HS-27A (cell line): ENCODE measurements at places on chromosomes 12 and 14.

GRCh38 chr12:25014961-25015360 lies 66.1 kb upstream of the BCAT1 start:
- DNase-seq: peak; percentile 60

DNA sequence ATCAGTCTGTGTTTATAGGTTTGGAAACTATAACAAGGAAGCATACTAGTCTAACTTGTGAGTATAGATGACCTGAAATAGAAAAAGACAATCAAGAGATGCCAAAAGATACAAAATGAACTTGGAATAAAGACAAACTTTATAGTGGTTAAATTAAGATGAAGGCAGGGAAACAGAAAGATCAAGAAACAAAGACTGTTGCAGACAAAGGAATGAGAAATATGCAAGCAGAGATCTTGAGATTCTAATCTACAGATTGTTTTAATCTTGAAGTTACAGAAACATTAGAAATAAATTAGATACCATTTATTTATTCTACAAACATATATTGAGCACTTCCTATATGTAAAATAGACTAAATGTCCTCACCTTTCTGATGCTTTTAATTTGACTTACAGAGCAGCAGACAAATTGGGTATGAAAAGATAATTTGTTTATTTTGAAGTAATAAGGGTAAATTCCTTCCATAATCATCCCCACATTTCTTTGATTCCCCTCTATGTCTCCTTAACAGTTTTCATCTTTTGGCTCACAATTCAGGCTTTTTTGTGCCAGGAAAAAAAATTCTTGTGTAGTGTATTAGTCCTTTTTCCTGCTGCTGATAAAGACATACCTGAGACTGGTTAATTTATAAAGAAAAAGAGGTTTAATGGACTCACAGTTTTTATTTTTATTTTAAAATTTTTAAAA lies 134.4 kb downstream of the KITLG start:
- no peak for DNase-seq

GRCh38 chr14:29897181-29897580 lies 30.5 kb downstream of the PRKD1 start:
- no peak for DNase-seq

GRCh38 chr12:124525455-124525854 lies 42.0 kb downstream of the NCOR2 start:
- no peak for DNase-seq

- DNase-seq: no peak
Measured at GRCh38 chr12:108356835-108357806, 18.0 kb upstream of the CMKLR1 start.

DNA sequence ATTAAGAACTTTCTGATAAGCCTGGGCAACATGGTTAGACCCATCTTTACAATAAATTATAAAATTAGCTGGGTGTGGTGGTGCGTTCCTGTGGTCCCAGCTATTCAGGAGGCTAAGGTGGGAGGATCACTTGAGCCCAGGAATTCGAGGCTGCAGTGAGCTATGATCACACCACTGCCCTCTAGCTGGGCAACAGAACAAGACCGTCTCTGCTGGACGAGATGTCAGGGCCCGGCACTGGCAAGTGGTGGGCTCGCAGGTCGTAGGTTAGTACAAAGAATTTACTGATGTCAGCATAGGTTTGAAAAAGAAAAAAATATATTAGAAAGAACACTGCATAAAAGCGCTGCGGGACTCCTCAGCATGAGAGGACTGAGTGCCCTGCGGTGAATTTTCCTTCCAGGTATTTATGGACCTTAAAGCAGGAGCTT lies 15.7 kb upstream of the VSIG10 start:
- DNase-seq: no peak

GRCh38 chr12:116612436-116612835 lies 53.3 kb downstream of the MAP1LC3B2 start:
- DNase-seq: no peak

DNA sequence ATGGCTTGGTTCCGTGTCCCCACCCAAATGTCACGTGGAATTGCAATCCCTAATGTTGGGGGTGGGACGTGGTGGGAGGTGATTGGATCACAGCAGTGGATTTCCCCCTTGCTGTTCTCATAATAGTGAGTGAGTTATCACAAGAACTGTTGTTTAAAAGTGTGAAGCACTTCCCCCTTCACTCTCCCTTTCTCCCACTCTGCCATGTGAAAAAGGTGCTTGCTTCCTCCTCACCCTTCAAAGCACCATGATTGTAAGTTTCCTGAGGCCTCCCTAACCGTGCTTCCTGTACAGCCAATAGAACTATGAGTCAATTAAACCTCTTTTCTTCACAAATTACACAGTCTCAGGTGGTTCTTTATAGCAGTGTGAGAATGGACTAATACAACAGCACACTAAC lies 5.3 kb upstream of the CEP128 start:
- no peak for DNase-seq

DNA sequence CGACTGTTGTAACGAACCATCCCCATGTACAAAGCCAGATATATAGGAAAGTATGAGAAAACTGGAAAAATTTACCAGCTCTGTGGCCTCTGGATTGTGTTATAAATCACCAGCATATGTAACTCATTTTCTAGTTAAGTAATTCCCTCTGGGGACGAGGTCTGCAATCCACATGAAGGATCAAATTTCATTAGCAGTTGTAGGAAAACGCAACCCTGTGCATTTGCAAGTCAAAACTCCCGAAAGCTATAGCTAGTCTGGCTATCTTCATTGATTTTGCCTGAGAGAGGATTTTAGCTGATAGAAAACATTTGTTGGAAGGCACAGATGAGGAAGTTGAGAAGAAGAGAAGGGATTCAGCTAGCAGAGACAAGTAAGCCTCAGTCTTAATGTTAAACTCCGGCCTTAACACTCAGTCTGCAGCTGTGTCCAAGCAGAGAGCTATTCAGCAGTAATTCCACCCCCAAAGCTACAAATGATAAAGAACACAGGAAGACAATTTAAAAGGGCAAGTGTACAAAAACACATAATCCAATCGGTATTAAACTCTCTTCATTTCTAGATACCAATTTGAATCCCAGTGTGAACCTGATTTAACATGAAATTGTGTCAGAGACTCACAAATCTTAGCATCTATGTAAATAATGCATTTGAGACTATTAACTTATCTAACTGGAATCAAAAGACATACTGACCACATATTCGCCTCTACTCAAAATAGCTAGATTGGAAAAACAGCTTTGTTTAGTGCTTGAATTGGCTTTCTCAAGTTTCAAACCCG lies 54.2 kb upstream of the CERS5 start:
- no peak for DNase-seq

DNA sequence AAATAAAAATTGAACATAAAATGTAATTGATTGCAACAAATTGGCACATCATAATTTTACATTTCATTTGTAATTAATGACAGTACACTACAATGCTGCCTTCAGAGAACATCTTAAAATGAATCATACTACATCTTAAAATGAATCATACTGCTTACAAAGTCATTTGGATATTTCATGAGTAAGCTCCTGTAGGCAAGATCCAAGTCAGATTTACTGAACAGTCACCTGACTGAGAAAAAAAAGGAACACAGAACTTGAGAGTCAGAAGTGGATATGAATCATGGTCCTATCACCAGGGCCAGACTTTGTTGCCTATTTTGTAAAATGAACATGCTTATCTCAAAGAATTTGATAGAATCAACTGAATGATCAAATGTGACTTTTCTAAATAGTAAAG lies 32.7 kb upstream of the FBLN5 start:
- peak; percentile 45 for DNase-seq

DNA sequence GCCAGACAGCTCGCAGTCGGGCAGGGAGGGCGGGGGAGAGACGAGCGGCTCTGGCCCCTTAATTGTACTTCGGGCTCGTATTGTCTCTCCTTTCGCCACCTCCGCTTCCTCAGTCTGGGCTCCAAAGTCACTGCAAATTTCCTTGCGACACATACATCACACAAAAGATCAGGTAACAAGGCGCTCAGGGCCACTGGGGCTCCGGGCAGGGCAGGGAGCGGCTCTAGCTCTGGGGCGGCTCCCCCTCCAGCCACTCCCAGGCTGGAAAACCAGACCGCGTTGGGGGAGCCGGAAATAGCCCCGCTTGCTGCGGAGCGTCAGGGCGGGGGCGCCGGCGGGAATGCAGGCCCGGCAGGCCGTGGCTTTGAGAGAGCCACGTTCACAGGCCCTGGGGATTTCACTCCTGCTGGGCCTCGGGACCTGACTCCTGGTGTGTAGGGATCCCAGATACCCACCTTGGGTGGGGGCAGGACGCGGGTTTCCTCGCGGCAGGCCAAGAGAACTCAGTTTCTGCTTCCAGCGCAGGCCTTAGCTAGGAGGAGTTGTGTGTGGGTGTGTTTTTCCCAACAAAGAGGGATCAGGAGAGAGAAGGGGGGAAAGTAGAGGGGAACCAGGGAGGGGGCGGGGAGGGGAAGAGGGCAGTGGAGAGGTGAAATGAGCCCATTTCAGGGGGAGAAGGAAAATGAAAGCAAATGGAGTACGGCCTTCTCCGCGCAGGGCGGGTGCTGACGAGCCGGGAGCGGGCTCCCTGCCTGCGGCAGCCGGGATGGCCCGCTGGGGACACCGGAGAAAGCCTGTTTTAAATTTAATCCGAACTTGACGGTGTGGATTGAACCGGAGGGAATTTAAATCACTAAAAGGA lies 4.4 kb upstream of the HOXC9 start:
- DNase-seq: peak; percentile 58

DNA sequence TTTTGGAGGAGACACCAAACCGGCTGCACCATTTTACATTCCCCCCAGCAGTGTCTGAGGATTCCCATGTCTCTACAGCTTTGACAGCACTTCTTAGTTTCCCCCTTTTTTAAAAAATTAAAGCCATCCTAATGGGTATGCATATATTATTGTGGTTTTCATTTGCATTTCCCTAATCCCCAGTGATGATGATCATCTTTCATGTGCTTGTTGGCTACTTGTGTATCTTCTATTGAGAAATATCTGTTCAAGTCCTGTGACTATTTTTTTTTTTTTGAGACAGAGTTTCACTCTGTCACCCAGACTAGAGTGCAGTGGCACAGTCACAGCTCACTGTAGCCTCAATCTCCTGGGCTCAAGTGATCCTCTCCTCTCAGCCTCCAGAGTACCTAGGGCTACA lies 23.2 kb upstream of the ASPG start:
- no peak for DNase-seq

DNA sequence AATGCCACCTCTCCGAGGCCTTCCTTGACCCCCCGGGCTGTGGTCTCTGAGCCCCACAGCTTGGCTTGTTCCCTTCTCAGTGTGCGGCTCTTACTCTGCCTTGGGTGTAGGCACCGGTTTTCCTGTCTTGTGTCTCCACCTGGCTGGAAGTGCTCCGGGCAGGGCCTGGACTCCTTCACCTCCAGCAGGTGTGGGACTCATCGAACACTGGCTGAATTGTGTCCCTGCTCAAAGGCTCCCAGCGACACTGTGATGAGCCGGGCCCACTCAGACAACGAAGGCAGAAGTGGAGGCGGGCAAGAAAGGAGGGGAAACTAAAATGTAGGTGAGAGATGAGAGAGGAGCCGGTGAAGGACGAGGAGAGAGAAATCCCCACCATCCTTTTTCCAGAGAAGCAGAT lies 18.0 kb downstream of the TMEM63C start:
- DNase-seq: no peak

DNA sequence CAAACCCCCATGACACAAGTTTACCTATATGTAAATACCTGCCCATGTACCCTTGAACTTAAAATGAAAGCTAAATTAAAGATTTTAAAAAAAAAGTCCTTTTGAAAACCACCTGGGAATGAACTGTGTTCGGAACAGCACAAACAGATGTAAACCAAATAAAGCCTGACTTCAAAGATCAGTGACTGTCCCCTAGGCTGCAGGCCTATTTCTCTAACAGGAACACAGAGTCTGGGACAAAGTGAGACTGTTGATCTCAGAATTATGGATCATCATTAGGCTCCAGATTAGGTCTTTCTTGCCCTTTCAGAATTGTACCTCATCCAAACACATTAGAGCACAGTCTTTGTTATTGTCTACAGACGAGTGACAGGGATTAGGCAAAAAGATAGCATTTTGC lies 54.6 kb downstream of the PAH start:
- no peak for DNase-seq

GRCh38 chr14:71764701-71765382 lies 167.4 kb upstream of the RGS6 start:
- no peak for DNase-seq

GRCh38 chr12:53231921-53232645 lies at the start of gene RARG:
RARG (minus strand) TSS chr12:53232209; CDS start chr12:53227545, 4,664 bp downstream.
- DNase-seq: no peak

GRCh38 chr12:7787574-7788293 lies 1.5 kb upstream of the NANOG start:
- DNase-seq: no peak

- no peak for DNase-seq
Measured at GRCh38 chr12:24803430-24804245, 145.3 kb downstream of the BCAT1 start.

GRCh38 chr12:18320036-18320617 lies 58.8 kb downstream of the PIK3C2G start:
- peak; percentile 91 for DNase-seq
